ENCODE measurements at places on chromosomes 6 and 20.

GRCh38 chr20:38159566-38159956, 5.5 kb downstream of the TGM2 start:
- DNase-seq, result no peak

DNA sequence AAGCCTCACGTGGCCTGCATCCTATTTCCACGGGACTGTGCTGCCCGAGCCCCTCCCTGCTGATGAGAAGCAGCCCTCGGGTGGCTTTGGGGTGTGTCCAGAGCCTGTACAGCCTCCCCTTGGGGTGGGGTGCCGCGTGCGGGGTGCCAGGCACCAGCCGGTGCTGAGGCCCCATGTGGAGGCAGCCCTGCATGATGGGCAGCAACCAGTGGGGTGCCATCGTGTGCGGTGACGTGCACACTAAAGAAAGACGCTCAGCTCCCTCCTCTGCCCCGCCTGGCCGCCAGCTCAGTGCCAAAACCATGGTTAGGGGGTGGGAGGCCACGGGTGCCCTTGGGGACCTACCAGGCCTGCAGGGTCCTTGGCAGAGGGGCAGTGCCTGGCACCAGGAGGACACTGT, 26.2 kb downstream of the NTSR1 start:
- DNase-seq, result no peak

GRCh38 chr6:44057238-44057930, 69.9 kb downstream of the MRPL14 start:
- no peak for DNase-seq

- DNase-seq, result no peak
Observed at GRCh38 chr20:56433880-56434255, 21.8 kb downstream of the CASS4 start.

DNA sequence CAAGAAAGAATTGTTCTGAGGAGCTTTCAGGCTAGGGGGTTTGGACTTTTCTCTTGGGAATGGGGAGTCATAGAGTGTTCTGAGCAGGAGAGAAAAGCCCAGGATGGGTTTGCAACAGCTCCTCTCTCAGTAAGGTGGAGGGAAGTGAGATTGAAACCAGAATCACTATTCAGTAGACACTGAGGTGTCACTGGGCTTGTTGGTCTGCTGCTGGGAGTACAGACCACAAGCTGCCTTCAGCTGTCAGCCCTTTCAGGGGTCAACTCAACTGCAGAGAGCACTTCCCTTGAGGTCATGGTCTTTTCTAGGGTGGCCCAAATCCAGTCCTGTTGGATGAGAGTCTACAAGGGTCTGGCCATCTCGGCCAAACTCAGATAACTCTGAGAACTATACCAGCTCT, 12.9 kb upstream of the FOXA2 start:
- DNase-seq, result no peak

Measured in C1 segment of cervical spinal cord (tissue), 14 donors.